ENCODE measurements at places on chromosomes 5 and 9.

DNA sequence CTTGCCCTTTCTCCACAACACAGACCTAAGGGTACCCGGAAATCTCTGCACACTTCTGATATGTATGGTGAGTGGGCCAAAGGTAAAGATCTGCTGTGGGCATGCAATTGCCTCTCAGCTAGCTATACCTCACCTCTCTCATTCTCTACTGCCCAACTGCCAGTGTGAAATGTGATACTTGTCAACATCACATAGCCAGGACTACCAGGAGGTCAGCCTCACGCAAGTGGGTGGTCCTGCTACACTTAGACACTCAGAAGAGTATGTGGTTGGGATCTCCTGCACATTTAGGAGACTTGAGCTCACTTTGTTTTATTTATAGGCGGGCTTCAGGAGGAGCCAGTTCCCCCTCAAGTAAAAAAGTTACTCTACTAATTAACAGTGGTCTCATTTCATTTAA is 88.0 kb upstream of the MAN2A1 start:
- no peak for DNase-seq

- DNase-seq: no peak
Observed at GRCh38 chr5:76016258-76016657, 66.9 kb upstream of the SV2C start.

- no peak for DNase-seq
Observed at GRCh38 chr5:52468976-52469375, 318.7 kb upstream of the ITGA1 start.

DNA sequence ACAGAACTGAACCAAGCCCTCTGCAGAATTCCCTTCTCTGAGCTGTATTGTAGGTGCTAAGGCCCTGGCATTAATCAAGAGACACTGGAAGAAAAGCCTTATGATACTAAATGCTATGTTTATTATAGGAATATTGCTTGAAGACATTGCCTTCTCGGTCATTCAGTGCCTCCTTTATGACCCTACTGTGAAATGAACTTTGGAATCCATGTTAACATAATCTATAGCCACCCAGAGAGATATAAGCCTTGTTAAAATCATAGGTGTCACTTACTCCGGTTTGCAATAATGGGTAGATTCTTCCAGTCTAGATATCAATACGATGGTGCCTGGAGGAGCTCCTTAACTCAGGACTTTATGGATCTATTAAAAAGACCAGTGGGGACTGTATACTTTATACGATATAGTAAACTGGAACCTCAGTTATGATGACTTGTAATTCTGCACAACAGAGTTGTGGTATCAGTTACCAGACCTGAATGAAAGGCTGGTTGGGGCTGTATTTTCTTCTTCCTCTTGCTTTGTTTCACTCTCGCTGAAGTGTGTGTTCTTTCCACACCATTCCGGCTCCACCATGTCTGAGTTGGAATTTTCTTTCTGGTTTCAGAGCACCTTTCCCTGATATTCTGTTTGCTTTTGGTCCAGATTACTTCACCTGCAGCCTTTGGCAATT is 154.5 kb downstream of the DROSHA start:
- no peak for DNase-seq
